ENCODE measurements at places on chromosomes 2 and 18. TPM values are rescaled to one million over a fixed set of nuclear protein-coding genes. Genes with fewer than 3 reads are reported as not detected.

The CYBRD1 gene
- 0.95 TPM for total RNA-seq

The HOXD13 gene
- total RNA-seq, result not detected

The CHRNG gene
- not detected for total RNA-seq

GRCh38 chr2:144500563-144500962 is 19.4 kb downstream of the ZEB2 start:
- no peaks in the 10 kb centered on the region for H3K36me3 ChIP-seq
- H3K4me3 ChIP-seq, result no peak overlapping the region
- DNase-seq, result no peak
- no peak overlapping the region for H3K27ac ChIP-seq
- no peaks in the 10 kb centered on the region for H3K27me3 ChIP-seq
- peaks cover 21% of the 10 kb centered on the region for H3K4me1 ChIP-seq

GRCh38 chr2:205762881-205763280 is 80.6 kb downstream of the NRP2 start:
- H3K27ac ChIP-seq, result no peak overlapping the region
- H3K36me3 ChIP-seq, result no peaks in the 10 kb centered on the region
- DNase-seq, result no peak
- no peaks in the 10 kb centered on the region for H3K27me3 ChIP-seq
- peaks cover 5% of the 10 kb centered on the region for H3K4me1 ChIP-seq

- no peak overlapping the region for H3K27ac ChIP-seq
- H3K4me1 ChIP-seq, result no peaks in the 10 kb centered on the region
- H3K27me3 ChIP-seq, result no peaks in the 10 kb centered on the region
- DNase-seq, result no peak
- no peak overlapping the region for H3K4me3 ChIP-seq
- no peaks in the 10 kb centered on the region for H3K36me3 ChIP-seq
These were observed 803.6 kb upstream of the ZEB2 start for GRCh38 chr2:145323512-145323911.

DNA sequence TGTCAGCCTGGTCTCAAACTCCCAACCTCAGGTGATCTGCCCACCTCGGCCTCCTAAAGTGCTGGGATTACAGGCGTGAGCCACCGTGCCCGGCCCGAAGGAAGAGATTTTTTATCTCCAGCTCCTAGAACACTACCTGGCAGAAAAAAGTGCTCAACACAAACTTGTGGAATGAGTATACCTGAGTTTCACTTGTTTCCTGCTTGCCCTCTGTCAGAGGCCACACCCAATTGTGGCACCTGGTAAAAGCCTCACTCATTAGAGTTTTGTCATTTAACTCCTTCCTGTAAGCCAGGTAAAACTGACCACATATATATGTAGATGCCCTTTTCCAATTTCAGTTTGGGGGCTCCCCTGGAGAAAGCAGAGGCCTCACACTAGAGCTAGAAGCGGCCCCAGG is 42.2 kb upstream of the RTN4 start:
- DNase-seq, result no peak
- no peaks in the 10 kb centered on the region for H3K36me3 ChIP-seq
- H3K27ac ChIP-seq, result no peak overlapping the region

- H3K4me3 ChIP-seq, result no peak overlapping the region
- H3K27ac ChIP-seq, result no peak overlapping the region
- no peak for DNase-seq
- H3K27me3 ChIP-seq, result no peaks in the 10 kb centered on the region
- peaks cover 14% of the 10 kb centered on the region for H3K4me1 ChIP-seq
- H3K36me3 ChIP-seq, result peaks cover 6% of the 10 kb centered on the region
These were observed 17.6 kb upstream of the CASP8 start for GRCh38 chr2:201242571-201243277.

GRCh38 chr2:202221873-202222272 is 16.5 kb downstream of the SUMO1 start:
- no peak for DNase-seq
- H3K36me3 ChIP-seq, result no peaks in the 10 kb centered on the region
- H3K27ac ChIP-seq, result no peak overlapping the region
- H3K4me1 ChIP-seq, result no peaks in the 10 kb centered on the region
- H3K27me3 ChIP-seq, result no peaks in the 10 kb centered on the region
- H3K4me3 ChIP-seq, result no peak overlapping the region

DNA sequence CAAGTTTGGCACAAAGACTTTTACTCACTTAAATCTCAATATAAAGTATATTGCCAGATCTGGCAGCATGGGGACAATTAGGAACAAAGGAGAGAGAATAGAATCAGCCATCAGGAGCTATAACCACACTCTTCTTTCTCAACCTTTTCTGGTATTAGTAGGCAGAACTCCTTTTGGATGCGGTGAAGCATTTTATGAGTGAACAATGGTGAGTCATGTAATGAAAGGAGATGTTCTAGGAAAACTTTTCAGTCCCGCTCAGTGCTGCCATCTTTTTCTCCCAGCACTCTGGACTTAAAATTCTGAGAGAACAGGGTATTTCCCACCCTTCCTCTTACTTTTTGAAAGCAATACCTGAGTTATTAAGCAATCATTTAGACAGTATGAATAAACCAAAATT is 32.2 kb downstream of the PLEKHA3 start:
- H3K27me3 ChIP-seq, result no peaks in the 10 kb centered on the region
- no peak for DNase-seq
- no peak overlapping the region for H3K4me3 ChIP-seq
- H3K4me1 ChIP-seq, result no peaks in the 10 kb centered on the region
- H3K36me3 ChIP-seq, result no peaks in the 10 kb centered on the region

DNA sequence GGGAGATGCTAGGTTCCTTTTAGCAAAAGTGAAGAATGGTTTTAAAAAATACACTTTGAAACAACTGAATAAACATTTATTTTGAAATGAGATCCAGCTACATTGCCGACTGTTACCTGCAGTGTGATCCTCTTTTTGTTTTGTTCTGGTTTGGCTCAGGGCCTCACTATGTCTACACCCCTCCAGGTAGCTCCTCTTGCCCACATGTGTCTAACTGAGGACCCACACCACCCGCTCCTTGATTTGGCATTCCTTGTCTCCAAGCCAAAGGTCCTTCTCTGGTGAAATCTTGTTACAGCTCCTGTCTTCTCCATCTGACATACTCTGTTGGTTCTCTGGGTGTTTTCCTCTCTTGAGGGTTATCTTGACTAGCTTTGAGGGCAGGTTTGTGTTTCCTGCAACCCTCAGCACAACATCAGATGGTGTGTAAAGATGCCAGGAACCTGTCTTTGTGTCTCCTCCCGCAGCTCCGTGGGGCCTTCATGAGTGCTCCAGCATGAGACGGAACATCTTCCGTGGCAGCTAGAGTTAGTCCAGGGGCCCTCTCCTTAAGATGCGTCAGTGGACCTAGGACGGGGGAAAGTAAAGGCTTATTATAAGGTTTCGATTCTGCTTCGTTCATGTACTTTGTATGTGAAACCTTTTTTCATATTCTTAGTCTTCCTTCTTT is 32.1 kb downstream of the MAP4K4 start:
- no peaks in the 10 kb centered on the region for H3K27me3 ChIP-seq
- H3K4me3 ChIP-seq, result peak overlapping the region; percentile 26
- no peaks in the 10 kb centered on the region for H3K36me3 ChIP-seq
